NAMALWA (cell line): ENCODE measurements at places on chromosomes 5 and 9.

GRCh38 chr9:11319538-11319937 is 706.7 kb upstream of the PTPRD start:
- DNase-seq = peak; percentile 57

GRCh38 chr5:74632947-74633356 is 7.6 kb downstream of the ENC1 start:
- no peak for DNase-seq

DNA sequence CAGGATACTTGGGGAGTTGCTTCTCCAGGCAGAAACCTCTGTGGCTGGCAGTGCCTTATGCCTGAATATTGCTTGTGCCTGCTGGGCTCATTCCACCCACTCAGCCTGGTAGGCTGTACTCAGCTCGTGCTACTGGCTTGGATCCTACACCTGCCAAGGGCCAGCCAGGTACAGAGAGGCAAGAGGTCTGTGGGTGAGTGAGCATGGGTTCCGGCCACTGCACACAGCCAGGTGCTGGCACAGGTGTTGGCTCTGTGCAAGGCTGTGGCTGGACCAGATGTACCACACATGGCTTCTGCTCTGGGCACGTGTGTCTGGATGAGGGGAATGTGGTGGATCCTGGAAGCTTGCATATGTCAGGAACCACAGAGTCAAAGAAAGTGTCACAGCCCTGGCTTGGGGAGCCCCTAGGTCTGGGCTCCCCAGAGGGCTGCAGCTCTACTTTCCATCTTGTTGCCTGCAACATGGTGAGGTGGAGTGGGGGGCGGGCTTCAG is 76.7 kb upstream of the C6 start:
- DNase-seq = no peak

DNA sequence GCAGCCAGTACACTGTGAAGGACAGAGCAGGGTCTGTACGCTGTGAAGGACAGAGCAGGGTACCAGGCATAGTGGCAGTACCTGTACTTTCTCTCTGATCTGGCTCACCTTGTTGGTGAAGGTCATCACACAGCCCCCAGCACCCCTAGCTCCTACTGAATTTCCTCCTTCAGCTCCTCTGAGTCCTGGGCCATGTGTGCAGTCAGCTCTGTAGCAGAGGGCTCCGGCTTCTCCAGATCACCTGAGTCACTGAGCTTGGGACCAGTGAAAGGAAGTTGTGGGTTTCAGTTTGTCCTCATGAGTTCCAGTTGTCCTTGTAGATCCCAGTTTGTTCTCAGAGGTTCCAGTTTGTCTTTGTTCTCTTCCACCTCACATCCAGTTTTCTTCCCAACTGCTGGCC is 5.5 kb downstream of the NUDT2 start:
- DNase-seq = no peak

DNA sequence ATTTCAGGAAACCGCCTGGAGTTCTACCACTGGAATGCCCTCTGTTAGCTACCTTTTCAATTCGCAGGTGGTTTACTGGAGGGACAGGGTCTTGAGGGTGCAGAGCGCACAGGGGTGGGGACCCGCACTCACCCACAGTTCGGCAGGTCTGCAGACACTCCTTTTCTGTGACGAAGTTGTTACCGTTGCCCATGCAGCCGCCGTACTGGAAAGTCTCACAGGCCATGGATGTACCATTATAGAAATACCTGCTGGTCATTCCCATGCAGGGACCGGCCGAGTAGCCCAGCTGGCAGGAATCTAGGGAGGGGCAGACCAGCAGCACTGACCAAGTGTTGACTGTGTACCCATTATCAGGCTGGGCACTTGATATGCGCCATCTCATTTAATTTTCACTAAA is 16.8 kb downstream of the AMBP start:
- no peak for DNase-seq

DNA sequence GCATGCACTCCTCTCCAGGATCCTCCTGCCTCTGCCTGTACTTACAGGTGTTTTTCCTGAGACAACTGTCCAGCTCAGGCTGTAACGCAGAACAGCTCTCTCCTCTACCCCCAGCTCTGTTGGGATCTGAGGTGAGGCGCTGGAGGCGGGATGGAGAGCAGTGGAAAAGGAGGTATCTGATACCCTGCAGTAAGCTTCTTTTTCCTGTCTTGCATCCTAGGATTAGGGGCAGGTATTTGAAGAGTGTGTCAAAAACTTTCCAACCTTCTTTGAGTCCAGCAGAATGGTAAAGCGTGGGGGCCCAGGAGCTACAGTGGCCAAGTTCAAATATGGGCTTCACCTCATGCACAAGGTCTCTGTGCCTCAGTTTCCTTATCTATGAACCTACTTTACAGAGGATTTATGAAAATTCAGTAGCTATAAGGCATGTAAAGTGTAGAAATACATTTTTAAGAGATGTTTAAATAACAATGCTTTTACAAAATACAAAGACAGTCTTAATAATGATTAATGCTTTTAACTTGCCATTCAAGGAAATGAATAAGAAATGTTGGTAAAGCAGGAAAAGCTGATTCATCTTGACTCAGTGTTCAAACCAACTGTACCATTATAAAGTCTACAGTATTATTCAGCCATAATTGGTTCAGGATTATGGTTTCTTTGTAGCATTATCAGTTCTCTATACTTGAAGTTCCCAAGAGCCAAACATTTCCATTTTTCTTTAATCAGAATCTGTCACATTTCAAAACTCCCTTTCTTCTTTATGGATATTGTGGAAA is 26.1 kb downstream of the MAP1B start:
- no peak for DNase-seq

DNA sequence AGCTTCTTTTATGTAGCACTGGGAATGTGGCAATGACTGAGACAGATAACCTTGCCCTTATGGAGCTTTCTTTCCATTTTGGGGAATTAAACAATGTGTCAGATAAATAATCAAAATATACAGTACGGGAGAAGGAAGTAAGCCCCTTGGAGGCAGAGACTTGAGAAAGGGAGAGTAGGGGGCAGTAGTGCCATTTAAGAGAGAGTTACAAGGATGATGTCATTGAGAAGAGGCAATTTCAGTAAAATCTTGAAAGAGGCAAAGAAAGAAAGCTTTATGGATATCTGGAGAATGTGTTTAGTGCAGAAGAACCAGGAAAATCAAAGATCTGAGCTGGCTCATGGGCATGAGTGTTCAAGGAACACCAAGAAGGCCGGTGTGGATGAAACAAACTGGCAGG is 77.3 kb downstream of the KCTD16 start:
- DNase-seq = peak; percentile 3

DNA sequence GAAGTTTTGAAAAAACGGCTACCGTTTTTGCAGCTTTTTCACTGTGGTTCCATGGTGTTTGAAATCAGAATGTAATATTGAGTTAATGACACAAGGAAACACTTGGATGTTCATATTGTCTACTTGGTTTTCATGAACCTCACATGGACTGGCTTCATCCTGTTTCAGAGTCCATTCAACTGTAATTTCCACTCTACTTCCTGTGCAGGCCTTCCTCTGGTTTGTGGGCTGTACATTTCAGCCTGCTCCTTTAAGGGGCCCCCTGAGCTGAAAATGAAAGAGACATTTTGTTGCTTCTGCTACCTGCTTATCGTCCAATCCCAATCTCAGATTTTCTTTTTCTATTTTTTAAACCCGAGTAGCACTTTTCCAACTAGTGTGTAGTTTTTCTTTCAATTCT is 41.8 kb upstream of the CDKN2B start:
- peak; percentile 33 for DNase-seq

GRCh38 chr5:135890867-135891266 is 4.8 kb downstream of the IL9 start:
- peak; percentile 5 for DNase-seq

GRCh38 chr5:775961-776861 is 8.3 kb downstream of the ZDHHC11B start:
- DNase-seq = no peak

- no peak for DNase-seq
Observed at GRCh38 chr9:89407070-89407469, 88.8 kb downstream of the SECISBP2 start.

- no peak for DNase-seq
Observed at GRCh38 chr9:31251386-31251785, 1133.1 kb upstream of the ACO1 start.

GRCh38 chr5:11905206-11905605 is 960 bp upstream of the CTNND2 start:
- no peak for DNase-seq

DNA sequence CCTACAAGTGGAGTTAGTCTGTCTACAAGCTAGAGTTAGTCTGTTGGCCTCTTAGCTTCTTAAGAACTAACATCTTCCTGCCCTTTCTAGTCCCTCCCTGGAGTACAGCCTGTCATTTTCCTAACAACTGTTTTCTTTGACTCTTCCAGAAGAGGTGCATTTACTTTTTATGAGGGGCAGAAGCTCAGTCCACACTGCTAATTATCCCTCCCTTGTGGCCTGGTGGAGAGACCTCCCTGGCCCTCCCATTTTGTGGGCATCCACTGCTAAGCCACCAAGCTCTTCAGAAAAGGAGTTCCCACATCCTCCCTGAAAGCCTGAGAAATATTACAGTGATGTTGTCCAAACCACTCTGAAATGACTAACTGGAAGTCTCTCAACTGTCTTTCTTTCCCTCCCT is 8.0 kb downstream of the MAP1B start:
- no peak for DNase-seq

GRCh38 chr5:179139936-179140235 is 79.7 kb downstream of the ZNF354C start:
- DNase-seq = no peak

DNA sequence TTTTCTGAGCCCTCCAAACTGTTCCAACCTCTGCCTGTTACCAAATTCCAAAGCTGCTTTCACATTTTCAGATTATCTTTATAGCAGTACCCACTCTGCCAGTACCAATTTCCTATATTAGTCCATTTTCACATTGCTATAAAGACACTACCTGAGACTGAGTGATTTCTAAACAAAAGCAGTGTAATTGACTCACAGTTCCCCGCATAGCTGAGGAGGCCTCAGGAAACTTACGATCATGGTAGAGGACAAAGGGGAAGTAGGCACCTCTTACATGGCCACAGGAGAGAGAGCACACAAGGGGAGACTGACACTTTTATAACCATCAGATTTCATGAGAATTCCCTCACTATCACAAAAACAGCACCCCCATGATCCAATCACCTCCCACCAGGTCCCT is 105.0 kb downstream of the DTWD2 start:
- DNase-seq = no peak

GRCh38 chr5:113682497-113683136 is 169.1 kb downstream of the YTHDC2 start:
- DNase-seq = peak; percentile 12

DNA sequence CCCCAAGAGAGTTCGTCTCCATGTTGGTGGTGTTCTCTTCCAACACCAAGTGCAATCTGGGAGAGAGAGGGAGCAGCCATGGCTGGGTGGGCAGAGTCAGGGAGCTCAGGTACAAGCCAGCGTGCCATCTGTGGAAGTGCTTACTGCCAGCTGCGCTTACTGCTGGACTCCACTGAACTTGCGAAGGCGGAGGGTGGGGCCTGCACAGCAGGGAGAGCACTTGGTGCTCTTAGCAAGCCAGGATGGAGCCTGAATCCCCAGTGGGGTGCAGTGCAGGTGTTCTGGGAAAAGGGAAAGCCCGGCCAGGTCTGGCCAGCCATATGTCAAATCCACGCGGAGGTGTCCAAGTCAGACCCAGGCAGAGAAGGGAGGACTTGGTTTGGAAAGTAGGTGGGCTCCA is 142.0 kb downstream of the FANCC start:
- DNase-seq = no peak

DNA sequence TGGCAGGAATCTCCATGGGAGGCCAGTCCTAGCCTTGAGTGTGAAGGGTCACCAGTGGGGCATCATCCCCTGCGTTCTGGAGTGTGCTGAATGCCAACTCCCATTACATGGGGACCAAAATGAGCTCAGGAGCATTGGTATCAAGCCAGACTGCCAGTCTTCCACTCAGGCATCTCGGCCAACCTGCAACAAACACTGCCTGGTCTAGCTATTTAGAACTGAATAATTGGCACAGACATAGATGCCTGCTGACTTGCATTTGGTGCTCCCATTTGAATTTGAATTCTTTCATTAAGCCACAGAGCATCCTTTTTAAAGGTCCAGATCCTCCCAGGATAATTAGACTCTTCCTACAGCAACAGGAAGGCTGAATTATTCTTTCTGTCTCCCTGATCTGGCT is 116.6 kb upstream of the ABCA1 start:
- no peak for DNase-seq

GRCh38 chr5:24161559-24161958 is 483.2 kb downstream of the CDH10 start:
- DNase-seq = no peak
